Astrocyte of the spinal cord (primary cell): ENCODE measurements at places on chromosomes 4 and X.

DNA sequence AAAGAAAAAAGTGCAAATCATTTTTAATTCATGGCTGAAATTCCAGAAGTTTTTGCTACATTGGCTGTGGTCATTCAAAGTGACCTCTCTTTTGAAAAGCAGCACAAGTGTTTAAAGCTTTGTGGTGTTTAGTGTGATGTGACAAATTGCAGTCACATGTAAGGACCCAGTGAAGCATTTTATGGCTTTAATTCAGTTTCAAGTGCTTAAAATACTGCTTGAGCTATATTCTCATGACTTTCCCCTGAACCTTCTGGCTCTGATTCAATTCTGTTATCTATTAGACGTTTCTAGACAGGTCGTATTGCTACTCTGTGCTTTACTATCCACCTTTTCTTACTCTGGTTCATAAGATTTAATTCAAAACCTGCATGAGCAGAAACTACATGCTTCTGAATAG lies 105.8 kb downstream of the FAT4 start:
- no peak for DNase-seq

GRCh38 chr4:136307765-136308164 lies 1224.5 kb downstream of the PCDH18 start:
- DNase-seq, result no peak

- DNase-seq, result no peak
These were observed 409.0 kb downstream of the TECRL start for GRCh38 chr4:64000241-64000640.

- DNase-seq, result no peak
These were observed 23.6 kb upstream of the GPRASP1 start for GRCh38 chrX:102627640-102628039.

GRCh38 chrX:3425031-3425430 lies 78.6 kb upstream of the MXRA5 start:
- no peak for DNase-seq

GRCh38 chr4:37890801-37891259 lies at the start of gene TBC1D1:
TSS of gene TBC1D1 (plus strand) at chr4:37891084. CDS start at chr4:37902096, 11,012 bp downstream.
- no peak for DNase-seq

DNA sequence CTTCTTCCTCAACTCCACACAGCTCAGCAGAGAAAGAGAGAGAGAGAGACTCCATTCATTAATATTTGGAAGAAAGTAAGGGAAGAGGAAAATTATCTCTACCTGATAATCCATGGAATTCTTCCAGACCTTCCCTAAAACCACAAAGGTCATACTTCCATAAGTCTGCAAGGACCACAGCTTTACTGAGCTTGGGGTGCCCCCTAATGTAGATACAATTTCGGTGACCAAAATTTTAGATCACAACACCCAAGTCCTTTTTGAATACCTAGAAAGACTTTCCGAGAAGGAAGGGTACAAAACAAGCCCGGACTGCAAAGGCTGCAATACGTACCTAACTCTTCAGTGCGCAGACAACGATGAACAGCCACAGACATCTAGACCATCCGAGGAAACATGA lies 523.9 kb downstream of the GLUD2 start:
- DNase-seq, result no peak

DNA sequence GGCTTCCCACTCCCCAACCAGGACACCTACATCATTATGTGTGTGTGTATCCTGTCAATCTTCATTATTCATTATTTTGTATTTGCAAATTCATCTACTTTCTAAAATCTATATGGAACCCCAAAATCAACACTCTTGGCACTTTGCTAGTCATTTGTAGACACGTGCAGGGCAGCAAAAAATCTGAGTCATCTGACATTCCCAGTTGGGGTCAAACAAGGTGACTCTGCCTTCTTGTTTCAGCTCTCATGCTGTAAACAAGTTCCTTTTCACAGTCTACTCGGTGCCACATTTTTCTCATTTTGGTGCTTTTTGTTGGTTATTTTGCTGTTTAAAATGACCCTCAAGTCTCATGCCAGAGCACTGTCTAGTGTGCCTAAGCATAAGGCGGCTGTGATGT lies 5.9 kb downstream of the MRFAP1L1 start:
- DNase-seq, result no peak

DNA sequence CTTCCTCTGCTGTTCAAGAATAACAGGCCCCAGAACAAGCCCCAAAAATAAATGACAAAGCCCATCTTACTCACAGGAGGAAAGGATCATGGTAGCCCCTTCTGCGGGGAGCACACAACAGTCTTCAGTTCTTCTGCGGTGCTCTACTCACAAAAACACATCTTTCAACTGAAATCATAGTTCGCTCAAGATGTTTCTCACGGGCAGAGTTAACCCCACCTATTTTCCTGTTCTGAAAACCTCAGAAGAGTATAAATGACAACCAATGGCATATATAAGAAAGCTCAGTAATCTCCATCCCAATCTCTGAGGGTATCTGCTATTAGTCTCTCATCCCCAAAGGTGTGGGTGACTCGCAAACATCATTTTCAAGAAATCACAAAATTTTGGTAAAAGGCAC lies at the start of gene TXK:
Gene TXK, minus strand, starts transcription at position 170 of the 400 bp plus-strand sequence. Its CDS starts 80 bp downstream, at position 90.
- no peak for DNase-seq

- DNase-seq, result no peak
These were observed 53.7 kb downstream of the RASL11B start for GRCh38 chr4:52915730-52916300.

DNA sequence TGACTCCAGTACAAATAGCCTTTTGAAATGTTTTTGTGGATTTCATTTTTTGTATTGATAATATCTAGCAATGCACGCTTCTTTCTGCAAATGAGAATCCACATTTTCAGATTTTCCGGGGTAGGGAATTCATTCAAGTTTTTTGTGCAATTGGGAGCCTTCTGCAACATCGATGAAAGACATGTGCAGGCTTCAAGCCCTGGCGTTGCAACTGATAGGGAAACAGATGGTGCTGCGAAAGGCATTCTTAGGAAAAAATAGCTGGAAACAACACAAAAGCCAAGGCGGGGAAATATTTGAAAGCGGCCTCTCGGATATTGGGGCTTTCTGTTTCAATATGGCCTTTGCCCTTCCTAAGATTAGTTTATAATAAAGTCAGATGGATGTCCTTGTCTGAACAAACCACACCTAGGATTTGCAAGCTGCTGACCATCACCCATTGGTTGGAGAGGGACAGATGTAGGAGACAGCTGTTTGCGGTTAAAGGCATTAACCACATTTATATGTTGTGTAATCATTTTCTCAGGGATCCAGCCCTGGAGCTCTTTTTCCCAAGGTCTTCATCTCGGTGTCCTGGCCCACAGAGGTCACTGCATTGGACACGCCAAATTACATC lies 136.5 kb downstream of the PRKX start:
- no peak for DNase-seq

DNA sequence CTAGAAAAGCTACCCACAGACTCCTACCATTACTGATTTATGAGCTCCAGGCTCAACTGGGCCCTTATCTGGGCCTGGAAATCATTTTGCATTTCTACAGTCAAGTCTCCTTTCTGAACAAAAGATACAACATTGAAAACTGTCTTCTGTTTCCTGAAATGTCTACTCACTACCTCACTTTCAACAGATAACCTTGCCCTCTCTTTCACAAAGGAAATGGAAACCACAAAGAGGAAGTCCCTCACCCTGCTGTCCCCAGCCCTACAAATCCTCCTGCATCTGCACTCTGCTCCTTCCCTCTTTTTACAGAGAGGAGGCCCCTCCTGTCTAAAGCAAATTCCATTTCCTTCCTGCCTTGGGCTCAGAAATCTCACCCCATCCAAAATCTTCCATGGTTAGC lies 24.8 kb upstream of the CYBB start:
- no peak for DNase-seq

DNA sequence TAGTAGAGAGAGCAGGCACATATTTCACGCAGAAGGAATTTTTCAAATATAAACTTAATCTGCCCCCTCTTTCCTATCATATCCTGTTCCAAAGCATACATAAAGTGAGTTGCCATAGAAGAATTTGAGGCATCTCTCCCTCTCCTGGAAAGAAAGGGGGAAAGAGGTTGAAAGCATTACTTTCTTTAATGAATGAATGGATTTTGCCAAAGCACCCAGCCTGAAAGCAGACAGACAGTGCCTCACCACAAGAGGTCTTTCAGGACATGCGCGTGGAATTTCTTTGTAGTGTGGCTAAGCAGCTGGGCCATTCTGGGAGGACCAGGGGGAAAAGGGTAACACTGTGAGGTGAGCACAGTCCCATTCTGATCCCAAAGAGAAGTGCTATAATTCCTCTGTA lies 651.4 kb downstream of the IQCM start:
- peak; percentile 64 for DNase-seq

GRCh38 chr4:60019180-60019579 lies 1180.9 kb upstream of the ADGRL3 start:
- no peak for DNase-seq

- DNase-seq, result no peak
These were observed 95.8 kb downstream of the TAB3 start for GRCh38 chrX:30793075-30793766.

DNA sequence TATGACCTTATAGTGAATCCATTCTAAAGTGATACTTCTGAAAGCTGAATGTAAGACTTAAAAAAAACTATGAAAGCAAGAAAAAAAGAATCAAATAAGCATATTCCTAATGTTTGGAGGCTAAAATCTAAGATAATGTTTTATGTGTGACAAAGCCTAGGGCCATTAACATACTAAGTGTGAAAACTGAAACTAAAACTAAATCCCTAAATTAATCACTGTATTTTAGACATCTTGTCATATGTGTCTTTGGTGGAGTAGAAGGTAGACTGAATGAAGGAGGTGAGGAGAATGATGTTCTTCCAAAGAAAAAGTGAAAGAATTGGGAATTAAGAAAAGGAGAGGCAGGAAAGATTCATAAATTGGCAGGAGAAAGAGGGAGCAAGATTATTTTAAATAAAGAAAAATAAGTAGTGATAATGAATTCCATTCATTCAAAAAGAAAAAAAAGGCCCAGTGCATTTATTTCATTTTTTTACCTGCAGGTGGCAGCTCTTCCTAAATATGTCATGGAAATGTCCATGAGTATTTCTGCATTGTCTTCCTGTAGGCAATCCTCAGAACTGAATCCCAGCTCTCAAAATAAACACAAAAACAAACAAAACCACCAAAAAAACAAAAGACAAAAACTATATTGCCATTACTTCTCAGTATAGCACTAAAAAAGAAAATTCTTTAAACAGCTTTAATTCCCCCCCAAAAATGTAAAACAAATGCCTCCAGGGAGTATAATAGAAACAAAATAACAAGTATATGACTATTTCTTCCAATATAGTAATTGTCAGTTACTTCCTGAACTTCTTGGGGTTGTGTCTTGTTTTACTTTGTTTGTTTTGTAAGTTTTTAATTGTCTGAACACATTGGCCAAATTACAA lies 17.0 kb upstream of the AP1AR start:
- DNase-seq, result peak; percentile 42

GRCh38 chr4:106986486-106986885 lies 49.6 kb downstream of the DKK2 start:
- DNase-seq, result peak; percentile 62

GRCh38 chr4:156820931-156821330 lies 150.7 kb downstream of the PDGFC start:
- no peak for DNase-seq

DNA sequence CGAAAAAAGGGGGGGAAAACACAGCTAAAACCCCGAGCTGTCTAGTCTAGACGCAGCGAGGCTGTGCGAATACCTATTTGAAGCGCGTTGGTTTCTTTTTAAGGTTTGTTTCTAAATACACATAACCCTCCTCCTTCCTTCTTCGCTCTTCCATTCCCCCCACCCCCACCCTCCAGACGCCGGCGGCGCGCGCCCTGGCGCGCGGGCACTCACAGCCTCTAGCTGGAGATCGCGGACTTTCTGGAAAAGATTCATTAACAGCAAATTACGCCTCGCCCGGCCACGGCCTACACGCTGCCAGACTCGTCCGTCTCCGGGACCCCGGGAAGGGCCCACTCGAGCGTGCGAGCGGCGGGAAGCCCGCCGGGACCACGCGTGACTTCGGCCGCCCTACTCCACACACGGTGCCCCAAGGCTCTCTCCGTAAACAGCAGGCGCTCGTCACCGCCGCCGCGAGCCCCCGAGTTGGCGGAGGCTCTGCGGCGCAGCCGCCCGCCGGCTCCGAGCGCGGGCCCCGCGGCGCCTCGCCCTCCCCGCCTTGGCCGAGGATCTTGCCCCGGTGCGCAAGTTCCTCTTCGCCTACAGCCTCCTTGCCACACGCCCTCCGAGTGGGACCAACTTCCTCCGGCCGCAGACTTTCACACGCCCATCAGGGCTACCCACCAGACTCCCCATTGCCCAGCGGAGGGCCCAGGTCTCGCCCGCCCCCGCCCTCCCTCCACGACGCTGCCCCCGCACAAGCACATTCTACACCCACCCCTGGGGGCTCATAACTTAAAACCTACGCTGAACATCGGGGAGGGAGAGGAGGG lies 2.0 kb downstream of the BCOR start:
- no peak for DNase-seq

- peak; percentile 13 for DNase-seq
These were observed 72.1 kb downstream of the PARM1 start for GRCh38 chr4:75004755-75005668.

GRCh38 chr4:154720123-154720522 lies 23.7 kb upstream of the LRAT start:
- DNase-seq, result no peak

GRCh38 chrX:49001521-49002090 lies 458 bp downstream of the GRIPAP1 start:
- DNase-seq, result peak; percentile 27

DNA sequence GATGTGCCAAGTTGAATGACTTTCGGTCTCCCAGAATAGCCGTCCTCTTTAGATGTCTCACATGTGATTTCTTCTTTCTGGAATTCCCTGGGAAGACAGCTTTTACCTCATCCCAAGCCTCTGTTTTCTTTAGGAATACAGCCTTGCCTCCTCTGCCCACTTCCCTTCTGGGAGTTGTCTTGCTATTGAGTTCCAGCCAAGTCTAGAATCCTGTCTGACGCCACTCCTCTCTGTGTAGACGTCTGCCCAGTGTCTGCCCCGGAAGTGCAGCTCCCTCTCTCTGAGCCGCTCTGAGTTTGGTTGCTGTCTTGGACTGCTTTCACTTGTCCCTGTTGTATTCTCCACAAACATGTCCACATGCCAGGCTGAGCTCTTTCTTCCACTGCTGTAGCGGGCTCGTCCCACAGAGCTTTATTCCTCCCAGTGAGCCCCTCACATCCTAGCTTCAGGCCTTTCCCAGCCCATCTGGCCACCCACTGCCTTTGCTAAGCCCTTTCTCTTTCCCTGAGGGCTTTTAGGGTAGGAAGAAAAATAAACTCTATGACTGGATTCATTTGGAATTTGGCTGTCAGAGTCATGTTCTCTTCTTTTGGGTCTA lies 9.0 kb upstream of the IGFBP7 start:
- peak; percentile 93 for DNase-seq

- peak; percentile 33 for DNase-seq
These were observed 25.4 kb upstream of the TBC1D9 start for GRCh38 chr4:140781596-140781995.

- peak; percentile 71 for DNase-seq
These were observed 69.9 kb upstream of the FBXW7 start for GRCh38 chr4:152605641-152606335.
